ENCODE measurements at places on chromosomes 12 and 14.

- no peak for DNase-seq
Measured at GRCh38 chr12:61574339-61574738, 685.9 kb upstream of the USP15 start.

- DNase-seq, result peak; percentile 78
Measured at GRCh38 chr12:64796205-64796845, 28.1 kb upstream of the TBC1D30 start.

GRCh38 chr14:100383727-100384158 lies 60.6 kb downstream of the SLC25A47 start:
- peak; percentile 83 for DNase-seq

DNA sequence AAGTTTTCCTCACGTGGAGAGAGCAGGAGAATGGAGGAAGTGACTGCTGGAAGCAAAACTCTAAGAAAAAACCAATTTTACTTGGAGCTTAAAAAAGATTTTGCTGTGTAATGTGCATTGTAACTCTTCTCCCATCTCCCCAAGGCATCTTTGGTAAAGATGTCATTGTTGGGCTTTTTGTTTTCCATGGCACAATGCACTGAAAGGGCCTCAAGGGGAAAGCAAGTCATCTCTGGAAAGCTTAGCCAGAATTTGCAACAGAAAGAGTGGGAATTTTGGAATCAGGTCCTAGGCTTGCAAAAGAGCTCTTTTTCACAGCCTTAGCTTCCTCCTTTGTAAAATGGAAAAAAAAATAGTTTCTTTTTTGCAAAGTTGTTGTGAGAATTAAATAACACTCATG lies 7.9 kb upstream of the PPM1A start:
- DNase-seq, result no peak

GRCh38 chr12:32336261-32336660 lies 63.1 kb upstream of the FGD4 start:
- no peak for DNase-seq

GRCh38 chr14:72498646-72499045 lies 395.3 kb downstream of the DPF3 start:
- DNase-seq, result no peak

DNA sequence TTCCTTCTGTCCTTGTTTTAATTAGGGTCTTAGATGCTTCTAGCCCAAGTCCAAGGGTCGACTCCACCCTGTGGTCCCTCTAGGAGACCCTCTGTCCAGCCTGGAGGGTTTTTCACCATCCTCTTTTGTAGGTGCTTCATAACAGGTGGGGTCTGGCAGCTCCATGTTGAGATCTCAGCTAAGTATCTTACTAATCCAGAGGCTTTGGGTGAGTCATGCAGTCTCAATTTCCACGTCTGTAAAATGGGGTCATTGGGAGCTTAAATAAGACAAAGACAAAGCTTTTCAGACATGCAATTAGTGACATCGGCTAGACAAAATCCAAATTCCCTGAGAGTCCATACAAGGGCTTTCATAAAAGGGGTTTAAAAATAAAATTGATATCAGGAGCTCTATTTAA lies 3.2 kb downstream of the HSPB8 start:
- DNase-seq, result peak; percentile 57

DNA sequence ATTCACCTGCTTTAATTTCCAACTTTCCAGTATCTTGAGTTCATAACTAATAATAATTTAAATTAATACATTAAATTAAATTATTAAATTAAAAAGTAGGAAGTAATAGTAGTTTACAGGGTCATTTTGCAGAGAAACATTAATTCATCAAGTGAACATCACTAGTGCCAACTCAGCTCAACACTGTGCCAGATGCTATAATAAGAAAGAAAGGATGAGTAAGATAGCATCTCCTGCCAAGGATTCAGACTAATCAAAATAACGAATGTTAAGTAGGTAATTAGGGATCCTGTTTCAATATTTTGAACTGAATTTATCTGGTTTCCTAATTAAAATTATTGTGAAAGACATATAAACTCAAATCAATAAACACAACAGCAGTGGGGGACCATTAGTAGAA lies 596.7 kb downstream of the SLC6A15 start:
- DNase-seq, result no peak

DNA sequence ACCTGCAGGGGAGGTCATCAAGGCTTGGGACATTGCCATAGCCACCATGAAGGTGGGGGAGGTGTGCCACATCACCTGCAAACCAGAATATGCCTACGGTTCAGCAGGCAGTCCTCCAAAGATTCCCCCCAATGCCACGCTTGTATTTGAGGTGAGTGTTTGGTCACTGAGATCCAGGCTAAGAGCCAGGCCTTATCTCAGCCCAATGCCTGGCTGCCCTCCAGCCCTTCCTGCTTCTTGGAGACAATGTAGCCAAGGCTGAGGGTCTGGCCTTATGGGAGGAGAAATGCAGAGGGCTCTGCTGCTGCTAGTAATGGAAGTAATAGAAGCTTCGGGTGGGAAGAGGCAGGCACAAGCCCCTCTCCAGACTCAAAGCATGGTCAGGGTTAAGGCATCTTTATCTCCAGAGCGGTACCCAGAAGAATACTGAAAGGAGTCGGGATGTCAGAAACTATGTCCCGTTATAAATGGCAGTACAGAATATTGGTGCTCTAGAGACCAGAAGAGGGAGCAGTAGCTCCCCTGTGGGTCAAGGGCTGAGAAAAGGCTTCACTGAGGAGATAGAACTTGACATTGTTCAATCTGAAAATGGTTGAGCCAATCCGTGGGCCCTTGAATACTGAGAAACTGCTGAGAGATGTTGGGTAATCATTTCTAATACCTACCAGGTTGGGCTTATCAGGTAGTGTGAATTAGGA lies 3.1 kb downstream of the FKBP4 start:
- DNase-seq, result no peak

- no peak for DNase-seq
Measured at GRCh38 chr12:48336061-48336460, 14.7 kb downstream of the ZNF641 start.

GRCh38 chr14:53537422-53538315 lies 384.5 kb upstream of the DDHD1 start:
- DNase-seq, result peak; percentile 69

DNA sequence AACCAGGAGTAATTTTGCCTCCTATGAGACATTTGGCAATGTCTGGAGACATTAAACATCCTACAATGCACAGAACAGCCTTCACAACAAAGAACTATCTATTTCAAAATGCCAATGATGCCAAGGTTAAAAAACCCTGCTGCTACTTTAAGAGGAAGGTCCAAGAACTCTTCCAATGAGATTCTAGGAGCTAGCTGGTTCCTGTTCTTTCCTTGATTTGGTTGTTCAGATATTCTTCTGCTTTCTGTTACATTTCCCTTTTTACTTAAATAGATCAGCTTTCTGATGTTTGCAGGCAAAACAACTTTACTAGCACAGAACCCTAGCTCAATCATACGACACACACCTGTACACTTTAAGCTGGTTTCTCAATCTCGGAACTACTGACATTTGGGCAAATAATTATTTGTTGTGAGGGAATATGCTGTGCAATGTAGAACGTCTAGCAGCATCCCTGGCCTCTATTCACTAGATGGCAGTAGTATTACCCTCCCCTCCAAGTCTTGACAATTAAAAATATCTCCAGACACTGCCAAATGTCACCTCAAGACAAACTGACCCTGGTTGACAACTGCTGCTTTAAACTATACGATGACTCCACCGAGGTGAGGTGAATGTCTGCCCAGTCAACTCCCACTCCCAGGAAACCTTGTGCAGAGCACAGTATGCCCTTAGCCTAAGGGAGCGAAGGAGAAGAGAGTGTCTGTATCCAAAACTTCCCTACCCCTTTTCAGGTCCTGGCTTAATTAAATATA lies 4.4 kb downstream of the BLTP3B start:
- DNase-seq, result no peak

DNA sequence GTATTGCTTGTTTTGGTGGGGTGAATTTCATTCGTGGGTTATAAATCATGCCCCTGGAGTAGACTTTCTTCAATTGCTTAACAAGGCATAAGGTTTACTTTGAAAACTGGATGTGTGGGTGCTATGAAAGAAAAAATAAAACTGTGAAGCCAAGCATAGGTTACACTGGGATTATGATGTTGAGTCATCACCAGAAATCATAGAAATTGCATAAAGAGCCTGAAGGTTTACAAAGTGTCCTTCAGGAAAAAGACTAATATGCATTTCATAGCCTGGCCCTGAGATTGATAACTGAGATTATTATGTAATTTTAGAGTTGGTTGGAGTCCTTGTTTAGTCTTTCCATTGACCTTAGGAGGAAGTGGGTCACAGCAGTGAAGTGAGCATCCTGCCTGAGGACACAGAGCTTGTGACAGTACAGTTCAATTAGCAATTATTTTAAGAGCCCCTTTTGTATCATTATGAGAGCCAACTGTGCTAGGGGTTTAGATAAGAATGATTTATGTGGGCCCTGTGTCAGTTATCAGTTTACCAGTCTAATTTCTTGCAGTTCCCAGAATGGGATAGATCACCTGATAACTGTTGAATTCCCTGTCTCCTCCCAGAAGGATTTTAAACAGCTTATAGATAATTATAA lies 13.6 kb downstream of the LRRK2 start:
- DNase-seq, result no peak

DNA sequence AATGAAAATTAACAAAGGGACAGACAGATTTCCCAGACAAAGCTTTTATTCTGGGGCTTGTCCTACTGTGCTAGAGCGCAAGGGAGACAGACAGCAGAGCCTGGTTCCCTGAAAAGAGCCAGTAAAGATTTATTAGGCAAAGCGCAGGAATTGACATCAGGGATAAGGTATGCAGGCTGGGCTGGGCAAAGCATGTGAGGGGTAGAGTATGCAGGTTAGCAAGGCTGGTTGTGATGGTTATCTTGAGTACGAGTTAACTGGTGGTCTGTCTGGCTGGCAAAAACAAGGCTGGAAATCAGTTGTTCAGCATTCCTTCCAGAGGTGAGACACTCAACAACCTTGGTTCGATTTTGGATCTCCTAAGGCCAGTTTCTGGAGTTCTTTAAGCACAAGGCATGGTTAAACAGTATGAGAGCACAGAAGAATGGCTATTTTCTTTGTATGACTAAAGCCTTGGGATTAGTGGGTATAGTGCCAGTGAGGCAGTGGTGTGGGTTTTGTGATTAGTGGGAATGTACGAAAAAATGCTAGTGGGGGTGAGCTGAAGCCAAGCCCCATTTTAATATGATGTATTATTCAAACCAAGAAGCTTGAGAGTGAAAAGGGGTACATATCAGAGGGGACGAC lies 30.9 kb downstream of the BTBD7 start:
- peak; percentile 98 for DNase-seq

GRCh38 chr12:127130506-127131124 lies 1136.4 kb upstream of the TMEM132C start:
- DNase-seq, result no peak

GRCh38 chr12:68445824-68446223 lies 113.7 kb upstream of the MDM1 start:
- no peak for DNase-seq

DNA sequence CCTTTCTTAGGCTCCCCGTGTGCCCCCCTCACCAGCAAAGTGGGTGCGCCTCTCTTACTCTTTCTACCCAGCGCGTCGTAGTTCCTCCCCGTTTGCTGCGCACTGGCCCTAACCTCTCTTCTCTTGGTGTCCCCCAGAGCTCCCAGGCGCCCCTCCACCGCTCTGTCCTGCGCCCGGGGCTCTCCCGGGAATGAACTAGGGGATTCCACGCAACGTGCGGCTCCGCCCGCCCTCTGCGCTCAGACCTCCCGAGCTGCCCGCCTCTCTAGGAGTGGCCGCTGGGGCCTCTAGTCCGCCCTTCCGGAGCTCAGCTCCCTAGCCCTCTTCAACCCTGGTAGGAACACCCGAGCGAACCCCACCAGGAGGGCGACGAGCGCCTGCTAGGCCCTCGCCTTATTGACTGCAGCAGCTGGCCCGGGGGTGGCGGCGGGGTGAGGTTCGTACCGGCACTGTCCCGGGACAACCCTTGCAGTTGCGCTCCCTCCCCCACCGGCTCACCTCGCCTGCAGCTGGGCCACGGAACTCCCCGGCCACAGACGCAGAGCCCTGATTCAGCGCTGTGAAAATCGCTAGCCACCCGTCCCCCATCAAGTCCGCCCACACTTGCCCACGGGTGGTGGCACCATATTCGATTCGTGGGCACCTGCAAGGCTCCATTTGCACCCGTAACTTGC lies 1.3 kb downstream of the TMEM233 start:
- DNase-seq, result peak; percentile 74

DNA sequence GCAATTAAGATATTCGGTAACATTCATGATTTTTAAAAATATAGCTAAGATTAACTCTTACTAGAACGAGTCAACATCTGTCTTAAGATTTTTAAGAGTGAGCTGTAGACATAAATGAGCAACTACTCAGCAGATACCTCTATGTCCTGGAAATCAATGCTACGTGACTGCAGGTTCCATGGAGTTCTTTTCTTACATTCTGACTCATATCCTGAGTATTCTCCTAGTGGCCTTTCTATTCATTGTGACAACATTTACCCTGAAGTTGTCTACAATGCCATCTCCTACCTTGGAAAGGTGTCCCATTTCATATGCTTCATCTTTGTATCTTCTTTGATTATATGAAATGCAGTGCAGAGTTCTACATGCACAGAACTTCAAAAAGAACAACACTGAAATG lies 59.9 kb downstream of the PKP2 start:
- no peak for DNase-seq

DNA sequence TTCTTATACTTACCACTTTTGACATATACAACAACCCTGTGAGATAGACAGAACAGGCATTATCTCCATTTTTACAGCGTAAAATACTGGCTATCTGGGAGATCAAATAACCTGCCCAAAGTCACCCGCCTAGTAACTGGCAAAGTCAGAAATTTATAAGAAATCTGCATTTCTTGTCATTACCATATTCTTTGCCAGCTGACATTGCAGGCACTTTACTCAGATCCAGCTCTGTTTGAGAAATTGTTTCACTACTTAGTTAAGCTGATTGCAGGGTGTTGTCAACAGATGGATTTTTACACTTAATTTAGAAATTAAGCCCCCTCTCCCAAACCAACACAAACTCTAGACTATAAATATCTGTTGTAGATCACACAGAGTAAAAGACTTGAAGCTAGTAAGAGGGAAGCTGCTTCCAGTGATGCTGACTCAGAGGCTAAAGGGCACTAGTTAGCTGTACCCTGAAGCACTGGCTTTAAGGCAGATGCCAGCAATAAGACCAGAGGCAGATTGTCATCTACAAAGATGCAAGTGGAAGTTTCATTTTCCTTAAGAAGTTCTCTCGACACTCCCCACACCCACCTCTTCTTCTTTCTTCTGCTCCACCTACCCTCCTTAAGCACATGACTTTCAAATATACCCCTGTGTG lies 153.1 kb downstream of the ANO6 start:
- no peak for DNase-seq

GRCh38 chr12:94244165-94245133 lies 96.1 kb downstream of the PLXNC1 start:
- DNase-seq, result no peak

DNA sequence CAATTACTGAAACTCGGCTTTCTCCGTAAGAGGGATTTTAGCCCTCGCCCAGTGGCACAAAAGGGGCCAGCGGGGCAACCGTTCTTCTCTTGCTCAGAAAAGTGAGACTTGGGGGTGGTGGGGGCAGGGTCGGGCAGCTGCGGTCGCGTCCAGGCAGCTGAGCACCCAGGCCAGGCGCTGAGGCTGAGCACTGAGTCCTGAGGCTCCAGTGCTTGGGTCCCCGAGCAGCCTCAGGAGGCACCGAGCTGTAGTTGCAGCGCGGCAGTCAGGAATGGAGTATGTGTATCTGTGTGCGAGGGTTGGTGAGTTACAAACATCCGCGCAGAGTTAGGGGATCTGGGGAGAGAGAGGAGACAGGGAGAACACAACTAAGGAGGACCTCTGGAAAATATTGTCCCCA lies 4.1 kb upstream of the HOXC6 start:
- peak; percentile 82 for DNase-seq

Measured in islet precursor cell (in vitro differentiated cells).